ENCODE measurements at places on chromosomes 12 and 14. TPM values are rescaled to one million over a fixed set of nuclear protein-coding genes. Genes with fewer than 3 reads are reported as not detected.

The CPSF6 gene
- total RNA-seq: 29.2 TPM

DNA sequence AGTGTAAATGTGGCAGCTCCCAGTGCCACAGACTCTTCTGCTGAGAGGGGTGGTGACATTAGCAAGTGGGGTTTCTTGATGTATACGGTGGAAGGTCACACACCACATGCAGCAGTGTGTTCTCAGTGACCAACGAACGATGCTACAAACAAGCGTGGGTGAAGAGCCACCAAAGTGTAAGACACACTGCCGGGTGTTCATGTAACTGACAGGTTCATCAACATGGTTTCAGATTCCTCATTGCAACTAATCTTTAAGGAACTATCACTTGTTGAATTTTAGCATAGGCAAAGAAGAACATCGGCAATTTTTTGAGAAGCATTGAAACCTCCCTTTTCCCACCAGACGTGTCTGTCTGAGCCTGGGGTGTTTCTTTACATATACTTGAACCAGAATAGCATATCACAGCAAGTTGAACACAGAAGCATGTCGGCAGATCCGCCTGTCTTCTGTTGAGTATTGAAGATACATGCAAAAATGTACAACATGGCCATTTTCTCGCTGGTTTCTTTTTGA is 58.8 kb downstream of the PPP2R5C start:
- DNase-seq: no peak

The MRPL42 gene
- 48.9 TPM for total RNA-seq

DNA sequence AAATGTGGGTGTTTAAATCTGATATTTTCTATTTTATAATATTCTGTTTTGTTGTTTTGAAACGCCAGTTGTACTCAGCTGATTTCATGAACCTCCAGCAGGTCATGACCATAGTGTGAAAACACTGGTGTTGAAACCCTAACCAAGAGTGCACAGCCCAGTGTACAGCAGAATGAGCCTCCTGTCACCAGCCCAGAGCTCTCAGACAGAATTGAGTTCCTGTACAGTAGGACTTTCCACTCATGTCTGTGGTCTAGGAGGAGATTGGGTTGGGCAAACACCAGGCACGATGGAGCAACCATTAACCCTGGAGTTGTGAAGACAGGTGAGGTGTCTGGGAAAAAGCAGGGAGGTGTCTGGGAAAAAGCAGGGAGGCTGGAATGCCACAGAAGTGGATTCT is 908.8 kb downstream of the VRK1 start:
- no peak for DNase-seq

DNA sequence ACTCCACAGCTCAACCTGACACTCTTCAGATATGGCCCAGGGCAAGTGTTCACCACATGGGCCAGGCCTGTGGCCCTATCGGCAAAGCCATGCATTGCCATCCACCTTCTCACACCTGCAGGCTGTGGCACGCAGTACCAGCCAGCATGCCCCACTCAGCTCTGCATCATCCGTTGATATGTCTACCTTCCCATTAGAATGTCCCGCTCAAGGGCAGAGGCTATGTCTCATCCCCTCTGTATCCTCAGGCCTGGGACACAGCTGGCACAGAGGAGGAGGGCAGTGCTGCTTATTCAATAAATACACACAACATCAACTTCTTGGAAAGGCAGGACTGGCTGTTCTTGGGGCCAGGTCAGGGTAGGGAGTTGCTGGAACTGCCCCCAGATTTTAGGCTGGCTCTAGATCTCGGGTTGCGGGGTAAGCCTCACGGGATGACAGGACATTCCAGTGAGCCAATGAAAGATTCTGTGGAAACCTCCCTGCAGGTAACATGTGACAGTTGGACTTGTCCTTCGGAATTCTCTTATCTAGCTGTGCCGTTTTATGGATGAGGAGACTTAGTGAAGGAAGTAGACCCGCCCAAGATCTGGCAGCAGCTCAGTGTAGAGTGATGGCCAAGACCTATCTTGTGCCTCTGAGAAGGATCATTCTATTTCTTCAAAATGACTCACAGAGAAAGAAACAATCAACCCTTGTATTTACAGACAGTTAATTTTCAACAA is 25.6 kb downstream of the SYNE3 start:
- no peak for DNase-seq

- DNase-seq: no peak
Measured at GRCh38 chr14:81211844-81212243, 8.9 kb downstream of the GTF2A1 start.

DNA sequence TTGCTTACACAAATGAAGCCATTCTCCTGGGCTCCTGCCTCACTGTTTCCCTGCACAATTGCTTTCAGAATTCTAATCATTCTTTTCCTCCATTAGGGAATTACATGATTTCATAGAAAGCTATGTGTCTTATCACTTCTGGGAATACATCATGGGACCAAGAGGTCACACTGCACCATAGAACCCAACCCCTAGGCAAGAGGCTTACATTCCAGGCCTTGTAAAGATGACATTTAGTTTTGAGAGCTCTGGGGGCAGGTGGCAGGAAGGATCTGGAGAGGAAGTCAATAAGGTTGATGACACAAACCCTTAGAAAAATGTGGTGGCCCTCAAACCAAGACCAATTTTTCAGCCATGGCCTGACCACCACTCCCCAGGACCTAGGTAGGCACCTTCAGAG is 57.1 kb downstream of the NUAK1 start:
- no peak for DNase-seq

Data from glomerular endothelial cell (primary cell).